ENCODE measurements at places on chromosomes 3 and 15.

DNA sequence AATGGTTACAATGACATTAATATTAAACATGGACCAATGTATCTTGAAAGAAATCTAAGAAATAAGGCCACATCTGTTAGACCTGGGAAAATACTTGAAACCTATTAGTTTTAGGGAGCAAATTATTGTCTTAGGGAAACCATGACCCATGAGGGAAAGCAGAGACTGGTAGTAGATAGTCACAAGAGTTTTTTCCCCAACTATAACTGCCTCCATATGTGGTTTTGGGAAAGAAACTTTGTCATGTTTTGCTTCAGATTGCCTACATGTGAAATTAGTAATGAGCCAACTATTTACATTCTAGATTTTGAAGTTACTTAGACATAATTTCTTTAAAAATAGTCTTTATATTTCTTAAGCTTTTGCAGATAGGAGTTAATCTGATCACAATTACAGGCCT, 474.9 kb downstream of the ROBO2 start:
- DNase-seq, result no peak

DNA sequence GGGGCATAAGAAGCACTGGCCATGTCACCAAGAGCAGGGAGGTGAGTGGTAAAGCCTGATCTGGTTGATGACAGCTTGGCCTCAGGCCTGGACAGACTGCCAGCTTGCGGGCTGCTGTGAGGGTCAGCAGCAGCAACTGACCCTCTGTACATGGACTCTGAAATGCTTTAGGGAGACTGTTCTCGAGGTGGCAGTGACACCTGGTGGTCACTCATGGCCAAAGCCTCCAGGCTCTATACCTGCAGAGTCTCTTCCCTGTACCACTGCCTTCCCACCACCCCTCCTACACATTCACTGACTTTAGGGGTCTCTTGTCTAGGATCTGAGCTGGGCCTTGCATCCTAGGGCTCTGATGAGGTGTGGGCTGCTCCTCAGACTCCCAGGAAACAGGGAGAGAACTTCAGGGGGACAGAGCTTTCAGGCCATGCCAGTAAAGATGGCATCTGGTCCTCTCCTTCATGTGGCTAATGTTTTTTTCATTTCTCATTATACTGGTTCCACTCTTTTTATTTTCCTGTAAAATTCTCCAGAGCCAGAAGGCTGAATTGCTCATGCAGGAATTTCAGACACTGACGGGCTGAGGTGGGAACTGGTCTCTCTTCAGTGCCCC, 17.2 kb upstream of the TIMP4 start:
- DNase-seq, result no peak

GRCh38 chr3:114259566-114259965, 22.2 kb upstream of the ZNF80 start:
- no peak for DNase-seq

- DNase-seq, result no peak
Observed at GRCh38 chr3:133930341-133930933, 34.8 kb upstream of the RAB6B start.

GRCh38 chr3:104629038-104629437, 737.7 kb upstream of the ALCAM start:
- DNase-seq, result no peak

- no peak for DNase-seq
Observed at GRCh38 chr3:42024591-42025351, 62.9 kb upstream of the ULK4 start.

GRCh38 chr3:123602325-123602724, 17.5 kb upstream of the HACD2 start:
- no peak for DNase-seq

DNA sequence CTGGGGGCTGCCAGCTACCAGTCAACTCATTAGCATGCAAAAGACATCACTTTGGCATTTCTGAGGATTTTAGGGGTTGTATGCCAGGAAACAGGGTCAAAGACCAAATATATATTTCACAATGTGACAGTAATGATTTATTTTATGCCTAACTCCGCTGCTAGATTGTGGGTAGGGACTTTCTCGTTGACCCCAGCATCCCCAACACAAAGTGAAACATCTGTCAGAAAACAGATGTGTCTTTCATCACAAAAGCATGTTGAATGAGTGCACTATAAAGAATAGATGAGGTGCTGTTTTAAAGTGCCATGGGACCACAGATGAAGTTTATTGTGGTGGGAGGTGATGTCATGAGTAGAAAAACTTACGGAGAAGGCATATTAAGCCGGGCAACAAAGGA, 59.7 kb downstream of the ITPR1 start:
- no peak for DNase-seq

GRCh38 chr3:73687106-73688004, 62.6 kb upstream of the PDZRN3 start:
- DNase-seq, result no peak

- DNase-seq, result no peak
Observed at GRCh38 chr15:62920682-62921502, 121.7 kb upstream of the TPM1 start.

GRCh38 chr3:12294885-12295580, 6.2 kb downstream of the PPARG start:
- DNase-seq, result no peak

DNA sequence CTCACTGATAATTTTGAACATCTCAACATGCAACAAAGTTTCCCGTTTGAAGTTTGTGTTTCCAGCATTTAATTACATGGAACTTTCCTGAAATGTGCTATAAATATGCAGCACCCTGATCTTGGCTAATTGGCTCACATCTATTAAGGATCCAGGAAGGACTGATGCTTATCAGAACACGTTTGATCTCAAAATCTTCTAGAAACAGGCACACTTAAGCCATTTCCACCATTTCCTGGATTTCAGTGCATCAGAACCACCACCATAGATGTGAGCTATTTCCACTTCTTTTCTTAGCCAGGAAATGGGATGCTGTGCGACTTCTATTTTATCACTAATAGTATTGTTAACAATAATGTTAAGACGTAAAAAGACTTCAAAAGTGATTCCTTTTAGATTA, 228.9 kb downstream of the FEZF2 start:
- no peak for DNase-seq

DNA sequence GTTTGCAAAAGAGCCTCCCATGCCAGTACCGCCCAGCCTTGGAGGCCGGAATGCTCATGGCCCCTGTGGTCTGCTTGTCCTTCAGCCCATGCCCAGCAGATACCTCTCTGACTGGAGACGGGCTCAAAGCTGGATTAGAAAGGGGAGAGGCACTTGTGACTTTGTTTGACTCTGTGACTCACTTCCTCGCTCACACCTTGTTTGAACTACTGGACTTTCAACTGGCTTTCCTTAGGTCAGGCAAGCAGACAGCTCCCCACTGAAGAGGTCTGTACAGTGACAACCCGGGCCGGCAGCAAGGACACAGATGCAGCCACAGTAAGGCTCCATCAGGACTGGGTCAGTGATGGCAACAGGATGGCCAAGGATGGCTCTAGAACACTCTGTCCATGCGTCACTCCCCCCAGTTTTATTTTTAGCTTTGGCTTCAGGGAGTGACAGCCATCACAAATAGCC, 98.6 kb upstream of the ABHD17C start:
- DNase-seq, result no peak

- DNase-seq, result no peak
Observed at GRCh38 chr3:15050405-15051092, 14.6 kb downstream of the MRPS25 start.

GRCh38 chr15:71124937-71125790, 9.9 kb downstream of the THSD4 start:
- DNase-seq, result no peak

DNA sequence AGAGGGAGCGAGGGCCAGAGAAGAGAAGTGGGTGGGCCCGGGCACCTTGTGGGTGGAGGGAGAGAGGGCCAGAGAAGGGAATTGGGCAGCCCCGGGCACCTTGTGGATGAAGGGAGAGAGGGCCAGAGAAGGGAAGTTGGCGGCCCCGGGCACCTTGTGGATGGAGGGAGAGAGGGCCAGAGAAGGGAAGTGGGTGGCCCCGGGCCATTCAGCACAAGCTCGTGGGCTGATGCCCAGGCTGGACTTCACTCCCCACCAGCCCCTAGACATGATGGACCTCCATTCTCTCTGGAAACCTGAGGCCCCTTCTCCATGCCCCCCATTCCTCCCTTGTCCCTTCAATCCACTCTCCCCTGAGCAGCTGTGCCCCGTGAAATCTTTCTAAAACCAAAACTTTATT, 15.8 kb downstream of the DUSP7 start:
- no peak for DNase-seq

DNA sequence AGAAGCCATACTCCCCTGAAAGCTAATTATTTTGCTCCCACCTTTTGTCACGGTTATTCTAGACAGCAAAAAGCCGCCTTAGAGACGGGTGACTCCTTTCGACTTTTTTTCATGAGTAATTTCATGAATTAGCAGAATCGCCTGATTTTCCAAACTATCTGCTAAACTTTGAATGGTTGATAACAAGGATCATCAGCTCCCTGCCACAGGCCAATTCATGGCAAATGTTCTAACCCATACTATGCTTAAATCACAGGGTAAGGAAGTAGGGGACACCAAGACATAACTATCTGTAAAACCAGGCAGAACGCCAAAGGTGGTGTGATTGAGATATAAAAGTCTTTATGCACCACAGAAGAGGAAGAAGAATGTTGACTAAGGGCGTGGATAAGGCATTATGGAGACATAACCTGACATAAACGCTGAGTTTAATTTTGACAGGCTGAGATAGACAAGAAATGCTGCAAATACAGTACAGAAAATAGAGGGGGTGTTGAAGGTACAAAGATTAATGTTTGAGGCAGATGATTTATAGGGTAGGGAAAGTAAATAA, 891 bp upstream of the DMXL2 start:
- DNase-seq, result no peak

GRCh38 chr15:42157981-42158765, 1.7 kb upstream of the PLA2G4F start:
- no peak for DNase-seq

DNA sequence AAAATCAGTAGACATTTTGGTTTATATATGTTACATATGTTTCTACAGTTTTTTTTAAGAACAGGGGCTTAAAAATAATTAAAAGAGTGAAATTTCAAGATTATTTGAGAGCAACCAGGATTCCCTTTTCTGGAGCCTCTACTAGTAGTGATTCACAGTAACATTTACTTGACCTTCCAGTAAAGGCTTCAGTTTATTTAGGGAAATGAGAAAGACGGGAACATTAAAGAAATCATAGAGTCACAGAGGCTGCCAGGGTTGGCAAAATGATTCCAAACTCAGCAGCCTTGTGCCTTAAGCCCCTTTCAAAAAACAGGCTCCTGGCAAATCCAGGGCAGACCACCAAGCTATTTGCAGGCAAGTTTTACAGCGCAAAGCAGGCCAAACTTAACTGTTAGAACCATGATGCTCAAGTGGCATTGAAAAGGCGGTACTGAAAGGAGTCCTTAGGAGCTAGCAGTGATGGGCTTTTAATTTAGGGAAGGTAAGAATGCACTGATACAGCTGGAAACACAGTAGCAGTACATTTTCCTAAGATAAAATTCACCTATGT, 201.1 kb upstream of the ADAMTS9 start:
- DNase-seq, result no peak

- DNase-seq, result no peak
Observed at GRCh38 chr15:81163961-81164800, 30.1 kb downstream of the CFAP161 start.

DNA sequence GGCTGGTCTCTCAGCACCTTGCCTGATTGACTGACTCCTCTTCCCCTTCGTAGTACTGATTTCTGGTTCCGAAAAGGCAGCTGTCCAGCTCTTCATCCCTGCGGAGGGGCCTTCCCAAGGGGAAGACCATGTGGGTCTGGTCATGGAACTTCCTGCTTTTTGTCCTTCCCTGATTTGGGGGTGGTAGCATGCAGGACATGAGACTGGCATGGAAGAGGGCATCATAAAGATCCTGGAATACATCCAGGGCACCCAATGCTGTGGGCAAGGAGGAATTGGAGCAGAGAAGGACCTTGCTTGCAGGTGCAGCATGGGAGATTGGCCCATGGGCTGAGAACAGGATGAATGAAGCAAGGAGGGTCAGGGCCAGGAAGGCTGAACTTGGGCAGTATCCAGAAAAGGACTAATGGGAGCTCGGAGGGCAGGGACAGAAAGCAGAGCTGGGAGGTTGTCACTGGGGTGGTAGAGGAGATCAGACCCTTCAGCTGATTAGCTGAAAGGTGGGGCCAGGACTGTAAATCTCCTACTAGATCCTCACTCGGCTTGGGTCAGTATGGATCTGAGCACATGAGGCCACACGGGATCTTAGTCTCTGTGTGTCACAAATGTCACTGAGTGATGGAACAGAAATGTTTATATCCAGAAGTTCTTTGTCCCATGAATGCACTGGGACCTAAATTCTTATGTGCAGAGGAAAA, 59.5 kb downstream of the AMOTL2 start:
- no peak for DNase-seq

DNA sequence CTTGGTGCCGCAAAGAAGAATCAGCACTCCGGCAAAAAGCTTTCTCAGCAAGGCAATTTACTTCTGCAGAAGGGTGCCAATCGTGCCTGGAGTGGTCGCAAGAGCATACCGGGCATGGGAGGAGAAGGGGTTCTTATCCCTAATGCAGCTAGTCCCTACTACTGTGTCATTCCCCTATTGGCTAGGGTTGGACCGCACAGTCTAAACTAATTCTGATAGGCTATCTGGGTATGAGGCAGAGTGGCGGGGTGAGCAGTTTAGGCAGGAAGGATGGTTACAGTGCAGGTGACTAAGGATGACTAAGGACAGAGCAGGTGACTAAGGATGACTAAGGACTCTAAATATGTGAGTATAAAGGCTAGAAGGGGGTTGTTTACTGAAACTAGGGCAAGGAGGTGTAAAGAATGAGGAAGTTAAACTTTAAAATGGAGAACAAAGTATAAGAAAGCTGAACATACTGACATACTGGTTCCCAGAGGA, 52.9 kb downstream of the PGBD4 start:
- DNase-seq, result no peak

DNA sequence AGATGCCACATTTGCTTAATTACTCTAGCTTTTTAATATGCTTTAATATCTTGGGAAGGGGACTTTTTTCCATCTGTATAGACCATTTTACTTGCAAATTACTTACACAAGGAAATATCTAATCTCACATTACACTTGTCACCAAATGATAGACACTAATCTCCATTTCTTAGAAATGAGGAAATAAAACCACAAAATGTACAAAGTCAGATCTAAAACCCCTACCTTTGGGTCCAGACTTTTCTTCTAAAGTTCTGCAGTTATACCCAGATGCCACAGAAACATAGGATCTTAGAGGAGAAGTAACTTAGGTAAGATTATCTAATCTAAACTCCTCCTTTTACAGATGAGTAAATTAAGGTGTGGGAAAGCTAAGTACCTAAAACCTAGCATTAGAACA, 44.3 kb downstream of the CD200R1L start:
- no peak for DNase-seq

Measured in activated CD4-positive, CD25-positive, alpha-beta regulatory T cell (primary cell).